ENCODE measurements at places on chromosomes 11 and 22.

GRCh38 chr11:110979696-110980095, 265.8 kb upstream of the POU2AF2 start:
- peak; percentile 40 for DNase-seq

GRCh38 chr11:109425554-109425953, 3.6 kb downstream of the C11orf87 start:
- DNase-seq: peak; percentile 49

DNA sequence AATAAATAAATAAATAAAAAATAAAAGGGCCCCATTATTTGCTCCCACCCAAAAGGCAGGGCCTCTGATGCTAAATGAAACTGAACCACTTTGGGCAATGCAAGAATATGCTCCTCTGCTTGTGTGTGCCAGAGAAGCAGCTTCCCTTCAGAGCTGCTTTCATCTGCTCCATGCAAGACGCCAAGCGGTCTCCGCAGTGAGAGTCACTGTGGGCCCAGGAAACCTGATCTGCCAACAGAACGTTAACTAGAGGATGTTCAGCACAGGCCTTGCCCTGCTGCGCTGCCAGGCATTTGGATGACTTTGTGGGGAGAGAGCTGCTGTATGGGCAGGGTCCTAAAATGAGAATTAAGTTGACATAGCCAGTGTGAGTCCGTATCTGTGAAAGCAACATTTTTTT, 43.7 kb upstream of the APOA1 start:
- DNase-seq: no peak

DNA sequence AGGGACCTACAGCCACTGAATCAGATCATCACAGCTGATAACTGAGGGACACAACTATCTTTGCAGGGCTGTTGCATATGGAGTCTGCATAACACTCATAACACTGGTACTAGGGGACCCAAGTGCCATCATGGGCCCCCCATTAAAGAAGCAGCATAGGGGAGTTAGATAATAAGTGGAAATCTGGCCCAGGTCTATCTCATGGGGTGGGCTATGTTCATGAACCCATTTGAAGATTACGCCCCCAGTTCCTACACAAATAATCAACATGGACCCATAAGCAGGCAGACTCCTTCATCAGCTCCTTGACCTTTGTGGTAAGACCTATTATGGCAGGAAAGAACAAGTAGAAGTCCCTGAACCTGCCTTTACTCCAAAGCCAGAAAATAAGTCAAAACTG, 48.8 kb downstream of the ASCL2 start:
- DNase-seq: no peak

DNA sequence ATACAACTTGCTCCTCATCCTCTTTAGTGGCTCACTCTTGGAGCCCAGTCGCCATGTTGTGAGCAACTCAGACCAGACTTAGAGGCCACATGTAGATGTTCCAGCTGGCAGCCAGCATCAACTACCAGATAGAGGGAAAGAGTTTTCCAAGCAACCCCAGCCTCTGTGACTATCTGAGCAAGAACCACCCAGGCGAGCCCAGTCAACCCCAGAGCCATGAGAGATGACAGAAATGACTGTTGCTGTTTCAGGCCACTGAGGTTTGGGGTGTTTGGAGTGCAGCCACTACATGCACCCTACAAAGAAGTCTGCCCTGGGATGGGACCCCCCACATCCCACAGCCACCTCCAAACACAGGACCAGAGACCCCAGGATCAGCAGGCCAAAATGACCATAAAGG, 24.8 kb upstream of the CLDN5 start:
- DNase-seq: no peak

DNA sequence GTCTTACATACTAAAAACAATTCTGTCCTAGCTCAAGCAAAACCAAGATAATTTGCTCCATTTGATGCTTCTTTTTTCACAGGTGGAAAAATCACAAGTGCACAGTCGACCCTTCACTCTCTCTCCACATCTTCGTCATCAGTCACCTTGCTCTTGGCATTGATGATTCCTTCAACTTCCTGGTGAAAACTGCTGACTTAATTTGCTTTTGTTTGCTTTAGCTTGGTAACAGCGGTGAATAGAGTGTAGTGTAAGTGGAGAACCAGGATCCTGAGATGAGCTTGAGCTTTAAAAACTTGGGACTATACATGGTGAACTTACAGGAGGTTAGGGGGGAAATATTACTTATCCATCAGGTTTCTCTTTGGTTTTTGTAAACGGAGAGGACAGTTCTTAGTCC, 331.1 kb upstream of the ARHGAP42 start:
- DNase-seq: no peak

DNA sequence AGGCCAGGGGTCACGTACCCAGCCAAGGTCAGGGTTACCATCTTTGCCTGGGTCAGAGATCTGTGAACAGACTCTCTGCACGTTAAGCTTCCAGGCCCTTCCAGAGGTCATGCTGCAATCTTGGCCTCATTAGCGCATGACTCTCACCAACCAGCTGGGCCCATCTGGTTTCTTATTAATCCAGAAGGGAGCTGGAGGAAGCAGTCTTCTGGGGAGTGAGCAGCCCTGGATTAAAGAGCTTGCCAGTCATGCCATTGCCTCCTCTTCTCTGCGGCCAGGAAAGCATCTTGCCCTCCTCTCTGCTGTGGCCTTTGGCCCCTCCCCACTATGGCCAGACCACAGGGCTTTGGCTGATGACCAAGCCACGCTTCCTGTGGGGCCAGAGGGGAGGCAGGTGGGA, 57.4 kb downstream of the CHST1 start:
- DNase-seq: peak; percentile 20

- no peak for DNase-seq
Measured at GRCh38 chr11:35292279-35292678, 127.1 kb downstream of the SLC1A2 start.

DNA sequence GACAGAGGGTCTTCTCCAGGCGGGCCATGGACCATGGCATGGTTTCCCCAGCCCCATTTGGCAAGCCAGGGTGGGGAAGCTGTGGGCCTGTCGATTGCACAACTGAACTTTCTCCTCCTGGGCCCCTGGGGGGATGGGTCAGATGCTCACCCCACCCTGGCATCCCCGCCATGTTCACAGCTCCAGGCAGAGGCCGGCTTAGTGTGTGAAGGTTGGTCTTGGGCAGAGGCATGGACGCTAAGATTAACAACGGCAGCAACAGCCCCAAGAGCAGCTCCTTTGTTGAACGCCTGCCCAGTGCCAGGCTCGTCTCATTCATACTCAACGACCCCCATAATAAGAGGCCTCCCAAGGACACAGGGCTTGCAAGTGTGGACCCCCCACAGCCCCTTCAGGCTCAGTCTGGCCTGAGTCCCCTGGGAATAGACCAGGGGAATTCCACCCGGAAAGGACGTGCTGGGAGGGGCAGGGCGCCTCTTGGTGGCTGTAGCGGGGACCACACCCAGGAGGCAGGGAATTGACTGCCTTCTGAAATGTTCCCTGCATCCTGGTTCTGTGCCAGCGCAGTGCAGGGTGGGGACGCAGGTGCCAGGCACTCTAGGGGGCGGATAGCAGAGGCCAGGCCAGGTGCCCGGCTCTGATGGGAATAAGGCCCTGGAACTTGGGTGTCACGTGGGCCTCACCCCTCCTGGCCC, 8.3 kb downstream of the TSPO start:
- DNase-seq: no peak

DNA sequence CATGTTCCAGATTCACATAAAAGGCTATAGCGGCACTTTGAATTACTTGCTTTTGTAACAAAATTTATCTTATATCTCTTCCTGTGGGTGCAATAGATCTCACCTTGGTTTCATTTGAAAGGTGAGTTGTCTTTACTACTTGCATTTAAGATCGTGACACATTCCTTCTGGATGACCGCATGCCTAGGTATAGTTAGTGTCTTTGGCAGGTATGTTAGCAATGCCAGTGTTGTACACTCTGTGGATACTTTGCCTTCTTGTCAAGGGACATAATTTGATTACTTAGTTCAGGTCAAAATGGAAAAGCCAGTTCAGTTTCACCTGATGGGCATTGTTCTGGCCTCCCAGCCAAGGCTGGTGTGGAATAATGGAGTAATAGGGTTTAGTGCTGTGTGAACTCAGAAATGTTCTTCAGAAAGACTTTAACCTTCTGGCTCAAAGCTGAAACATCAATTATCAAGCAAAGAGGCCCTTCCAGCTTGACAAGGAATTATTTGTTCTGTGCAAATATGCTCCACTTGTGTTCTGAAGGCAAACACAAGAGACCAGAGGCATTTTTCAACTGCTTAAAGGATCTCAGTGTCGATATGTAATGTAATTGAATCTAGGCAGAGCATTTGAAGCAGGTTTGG, 64.6 kb downstream of the AMOTL1 start:
- no peak for DNase-seq

- DNase-seq: peak; percentile 12
Measured at GRCh38 chr11:12599408-12600143, 74.6 kb upstream of the TEAD1 start.

GRCh38 chr11:79486242-79486984, 45.6 kb upstream of the TENM4 start:
- DNase-seq: no peak

GRCh38 chr11:84930863-84931262, 696.3 kb downstream of the DLG2 start:
- DNase-seq: no peak

DNA sequence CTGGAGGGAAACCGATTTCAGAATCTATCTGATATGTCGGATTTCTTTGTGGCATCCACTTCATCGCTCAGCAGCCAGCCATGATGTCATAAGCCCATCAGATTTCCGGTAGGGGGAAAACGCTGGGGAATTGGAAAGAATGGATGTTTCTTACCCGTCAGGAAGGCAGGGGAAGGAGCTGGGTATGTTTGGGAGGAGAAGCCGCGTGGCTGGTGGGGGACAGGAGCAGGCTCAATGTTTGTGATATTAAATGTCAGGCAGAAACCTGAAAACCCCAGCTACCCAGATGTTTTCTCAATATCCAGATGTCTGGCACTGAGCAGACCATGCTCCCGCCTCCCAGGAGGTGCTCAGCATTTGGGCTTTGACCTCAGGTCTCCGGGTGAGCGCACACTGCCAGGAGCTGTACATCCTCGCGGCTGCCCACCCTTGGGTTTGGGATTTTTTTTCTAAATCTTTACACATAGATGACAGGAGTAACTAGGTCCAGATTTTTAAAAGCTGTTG, 67.5 kb downstream of the NFAM1 start:
- DNase-seq: no peak

DNA sequence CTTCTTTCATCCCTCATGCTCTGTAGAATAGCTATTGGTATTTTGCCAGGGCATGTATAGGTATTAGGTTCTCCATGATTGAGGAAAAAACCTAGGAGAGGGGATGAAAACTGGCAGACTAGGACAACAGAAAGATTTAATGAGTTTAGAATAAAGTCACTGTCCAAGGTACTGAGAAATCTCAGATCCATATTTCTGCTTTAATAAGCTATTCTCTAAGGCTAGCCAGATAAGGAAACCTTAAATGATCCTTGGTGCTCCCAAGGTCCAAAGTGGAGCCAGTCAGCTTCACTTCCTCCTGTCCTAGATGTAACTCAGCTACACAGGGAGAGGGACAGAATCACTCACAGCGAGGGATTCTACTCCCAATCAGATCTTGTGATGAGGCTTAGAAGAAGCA, 13.7 kb upstream of the CSNK2A3 start:
- peak; percentile 5 for DNase-seq

DNA sequence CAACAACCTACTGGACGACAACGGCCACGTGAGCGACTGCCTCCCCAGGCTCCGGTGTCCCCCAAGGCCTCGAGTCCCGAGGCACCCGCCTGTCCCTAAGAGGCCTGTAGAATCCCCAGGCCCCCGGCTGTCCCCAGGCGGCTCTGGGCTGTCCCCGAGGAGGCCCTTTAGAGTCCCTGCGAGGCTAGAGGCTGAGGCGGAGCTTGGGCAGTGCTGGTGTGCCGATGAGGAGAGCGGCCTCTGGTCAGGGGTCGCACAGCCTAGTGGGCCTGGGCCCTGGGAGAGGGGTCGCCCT, 3.7 kb downstream of the TBX1 start:
- no peak for DNase-seq

GRCh38 chr11:12199231-12199948, 89.0 kb downstream of the MICAL2 start:
- DNase-seq: no peak

DNA sequence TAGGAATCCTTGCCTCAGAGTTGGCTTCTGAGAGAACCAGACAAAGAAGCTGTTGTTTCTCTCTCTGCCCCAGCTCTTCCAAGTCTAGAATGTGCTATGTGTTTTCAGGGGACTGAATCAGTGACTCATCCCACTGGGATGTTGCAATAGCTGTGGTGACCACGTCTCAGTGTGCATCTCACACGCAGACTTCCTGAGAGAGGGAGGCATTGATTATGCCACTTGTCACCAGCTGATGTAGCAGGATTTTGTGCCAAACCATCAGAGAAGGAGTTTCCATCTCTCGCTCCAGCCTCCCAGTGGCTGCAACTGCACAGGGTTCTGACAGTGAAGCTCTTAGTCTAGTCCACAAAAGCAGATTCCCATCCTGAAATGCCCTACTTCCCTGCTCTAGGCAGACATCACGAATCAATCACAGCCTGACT, 455.8 kb downstream of the MIAT start:
- DNase-seq: peak; percentile 91

- DNase-seq: peak; percentile 93
Measured at GRCh38 chr11:59207988-59208451, 4.7 kb downstream of the MPEG1 start.

GRCh38 chr22:49392247-49392646, 435.4 kb downstream of the BRD1 start:
- no peak for DNase-seq

- no peak for DNase-seq
Measured at GRCh38 chr22:43566561-43567332, 154.9 kb downstream of the MPPED1 start.

GRCh38 chr22:33975841-33976240, 55.6 kb upstream of the LARGE1 start:
- DNase-seq: no peak

GRCh38 chr11:103215812-103216211, 106.6 kb downstream of the DYNC2H1 start:
- DNase-seq: peak; percentile 6

GRCh38 chr22:25120093-25120561, 79.5 kb upstream of the CRYBB3 start:
- no peak for DNase-seq

GRCh38 chr22:34973926-34974325, 92.0 kb upstream of the ISX start:
- no peak for DNase-seq

DNA sequence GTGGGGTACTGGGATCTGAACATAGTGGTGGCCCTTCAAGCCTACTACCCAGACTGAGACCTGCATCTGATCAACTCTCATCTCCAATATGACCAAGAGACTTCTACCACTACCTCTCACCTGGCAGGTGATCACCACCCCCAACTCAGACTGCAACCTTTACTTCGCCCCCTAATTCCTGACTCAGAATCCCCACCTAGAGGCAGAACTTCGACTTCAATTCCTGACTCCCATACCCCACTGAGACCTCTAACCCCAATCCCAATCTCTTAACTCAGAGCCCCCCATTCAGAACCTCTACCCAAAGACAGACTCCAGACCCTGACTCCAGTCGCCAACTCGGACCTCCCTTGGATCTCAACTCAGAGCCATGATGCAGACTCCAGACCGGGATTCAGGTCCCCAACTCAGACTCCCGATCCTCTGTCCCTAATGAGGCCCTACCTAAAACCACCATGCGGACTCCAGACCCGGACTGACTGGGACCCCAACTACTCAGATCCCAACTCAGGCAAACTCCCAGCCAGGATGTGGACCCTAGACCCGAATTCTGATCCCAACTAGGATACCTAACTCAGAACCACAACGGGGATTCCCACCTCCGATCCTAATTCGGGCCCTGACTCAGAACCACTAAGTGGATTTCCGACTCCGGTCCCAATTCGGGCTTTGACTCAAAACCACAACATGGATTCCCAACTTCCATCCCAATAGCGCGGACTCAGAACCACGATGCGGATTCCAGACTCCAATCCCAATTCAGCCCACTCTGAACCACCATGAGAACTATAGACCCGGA, 1.2 kb downstream of the KCNQ1OT1 start:
- DNase-seq: no peak

- DNase-seq: no peak
Measured at GRCh38 chr11:115886422-115886733, 382.2 kb upstream of the CADM1 start.
